Stimulated activated CD8-positive, alpha-beta memory T cell treated with anti-CD3 and anti-CD28 coated beads, Interleukin-4, amount 100 ng/mL, for 1 hour (primary cell): ENCODE measurements at places on chromosomes 6 and 20.

- DNase-seq: no peak
These were observed 73.0 kb upstream of the MYLIP start for GRCh38 chr6:16055852-16056251.

- no peak for DNase-seq
These were observed 44.5 kb downstream of the RBM38 start for GRCh38 chr20:57435498-57436222.

DNA sequence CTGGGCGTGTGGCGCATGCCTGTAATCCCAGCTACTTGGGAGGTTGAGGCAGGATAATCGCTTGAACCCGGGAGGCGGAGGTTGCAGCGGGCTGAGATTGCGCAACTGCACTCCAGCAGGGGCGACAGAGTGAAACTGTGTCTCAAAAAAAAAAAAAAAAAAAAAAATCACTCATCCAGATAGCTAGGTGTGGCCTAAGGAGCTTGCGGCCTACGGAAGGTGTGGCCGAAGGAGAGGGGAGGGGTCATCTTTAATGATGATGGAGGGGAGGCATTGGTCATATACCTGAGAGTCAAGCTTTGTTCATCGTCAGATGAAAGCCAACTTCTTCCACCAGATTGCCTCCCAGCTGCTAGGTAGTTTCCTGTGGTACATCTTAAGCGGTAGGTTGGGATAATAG lies 801 bp upstream of the PPARD start:
- DNase-seq: no peak

DNA sequence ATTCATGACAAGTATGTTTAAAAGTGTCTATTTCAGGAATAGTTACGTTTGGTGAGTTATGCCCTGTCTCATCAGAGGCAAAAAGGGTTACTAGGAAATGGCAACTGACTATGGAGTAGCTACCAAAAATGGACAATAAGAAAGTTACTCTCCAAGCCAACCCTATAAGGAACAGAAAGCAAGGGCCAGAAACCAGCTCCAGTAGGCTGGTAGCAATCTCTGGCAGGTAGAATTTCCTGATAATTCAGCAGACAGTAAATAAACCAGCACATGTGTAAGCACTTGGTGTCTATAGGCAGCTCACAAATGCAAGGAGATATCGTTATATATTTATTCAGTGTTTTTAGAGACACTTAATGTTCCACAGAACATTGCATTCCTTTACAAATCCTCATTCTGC lies 20.3 kb downstream of the SOX4 start:
- DNase-seq: no peak

GRCh38 chr6:148965287-148965686 lies 218.5 kb downstream of the UST start:
- no peak for DNase-seq

- DNase-seq: no peak
These were observed 26.2 kb upstream of the SLC35F1 start for GRCh38 chr6:117880824-117881223.

DNA sequence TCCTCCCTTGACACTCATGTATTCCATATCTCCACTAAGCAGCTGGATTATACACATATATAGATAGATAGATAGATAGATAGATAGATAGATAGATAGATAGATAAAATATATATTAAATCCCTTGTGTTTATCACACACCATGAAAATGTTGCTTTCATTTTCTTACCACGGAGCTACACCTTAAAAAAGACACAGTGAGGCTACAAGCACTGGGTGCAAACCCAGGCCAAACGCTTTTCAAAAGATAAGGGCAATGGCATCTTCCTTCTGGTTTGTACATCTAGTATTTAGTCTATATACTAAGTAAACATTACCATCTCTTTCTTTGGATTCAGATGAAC lies 377.1 kb downstream of the ESR1 start:
- DNase-seq: no peak
